Heart right ventricle (tissue), 16 donors: ENCODE measurements at places on chromosomes 3 and 15. TPM values are rescaled to one million over a fixed set of nuclear protein-coding genes. Genes with fewer than 3 reads are reported as not detected.

DNA sequence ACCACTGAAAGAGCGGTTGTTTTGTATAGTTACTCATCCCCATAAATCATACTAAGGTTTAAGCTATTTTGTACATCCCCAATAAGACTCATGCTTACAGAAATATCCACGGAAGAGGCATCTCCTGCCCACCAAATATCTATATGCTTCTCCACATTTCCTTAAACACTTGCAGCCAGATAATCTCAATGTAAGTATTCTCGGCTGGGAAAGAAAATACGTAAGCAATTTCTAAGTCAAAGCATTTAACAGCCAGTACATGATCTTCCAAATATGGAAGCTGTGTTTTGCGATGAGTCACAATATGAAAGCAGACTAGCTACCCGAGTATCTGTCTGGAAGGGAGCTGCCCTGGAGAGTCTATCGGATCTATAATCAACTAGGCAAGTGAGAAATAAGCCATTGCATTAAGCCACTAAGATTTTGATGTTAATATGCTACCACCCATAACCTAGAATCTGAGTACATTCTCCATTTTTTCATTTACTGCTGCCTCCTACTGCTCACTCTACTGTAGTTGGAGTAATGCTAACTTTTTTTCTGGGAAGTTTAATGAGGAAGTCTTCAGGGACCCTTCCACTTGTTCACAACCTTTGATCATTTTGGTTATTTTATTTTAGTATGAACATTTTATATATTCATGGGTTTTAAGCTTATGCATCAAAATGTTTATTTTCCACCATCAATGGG, 26.9 kb upstream of the ZMAT3 start:
- no peak for DNase-seq

GRCh38 chr15:34732430-34732829, 22.4 kb downstream of the GJD2 start:
- no peak for DNase-seq

GRCh38 chr15:32669896-32670611, 28.5 kb downstream of the SCG5 start:
- no peak for DNase-seq

- no peak for DNase-seq
Observed at GRCh38 chr3:195690951-195691350, 29.8 kb upstream of the MUC20 start.

DNA sequence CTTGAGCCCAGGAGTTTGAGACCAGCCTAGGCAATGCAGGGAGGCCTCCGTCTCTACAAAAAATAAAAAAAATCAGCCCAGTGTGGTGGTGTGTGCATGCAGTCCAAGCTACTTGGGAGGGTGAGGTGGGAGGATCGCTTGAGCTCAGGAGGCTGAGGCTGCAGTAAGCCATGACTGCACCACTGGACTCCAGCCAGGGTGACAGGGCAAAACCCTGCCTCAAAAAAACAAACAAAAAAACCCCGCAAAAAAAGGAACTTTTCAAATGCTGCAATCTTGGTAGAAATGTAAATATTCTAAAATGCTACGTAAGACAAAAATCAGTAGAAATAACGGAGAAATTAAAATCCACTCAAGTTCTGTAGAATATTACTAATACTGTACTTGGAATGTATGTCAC, 108.1 kb upstream of the MELTF start:
- DNase-seq: peak; percentile 9

DNA sequence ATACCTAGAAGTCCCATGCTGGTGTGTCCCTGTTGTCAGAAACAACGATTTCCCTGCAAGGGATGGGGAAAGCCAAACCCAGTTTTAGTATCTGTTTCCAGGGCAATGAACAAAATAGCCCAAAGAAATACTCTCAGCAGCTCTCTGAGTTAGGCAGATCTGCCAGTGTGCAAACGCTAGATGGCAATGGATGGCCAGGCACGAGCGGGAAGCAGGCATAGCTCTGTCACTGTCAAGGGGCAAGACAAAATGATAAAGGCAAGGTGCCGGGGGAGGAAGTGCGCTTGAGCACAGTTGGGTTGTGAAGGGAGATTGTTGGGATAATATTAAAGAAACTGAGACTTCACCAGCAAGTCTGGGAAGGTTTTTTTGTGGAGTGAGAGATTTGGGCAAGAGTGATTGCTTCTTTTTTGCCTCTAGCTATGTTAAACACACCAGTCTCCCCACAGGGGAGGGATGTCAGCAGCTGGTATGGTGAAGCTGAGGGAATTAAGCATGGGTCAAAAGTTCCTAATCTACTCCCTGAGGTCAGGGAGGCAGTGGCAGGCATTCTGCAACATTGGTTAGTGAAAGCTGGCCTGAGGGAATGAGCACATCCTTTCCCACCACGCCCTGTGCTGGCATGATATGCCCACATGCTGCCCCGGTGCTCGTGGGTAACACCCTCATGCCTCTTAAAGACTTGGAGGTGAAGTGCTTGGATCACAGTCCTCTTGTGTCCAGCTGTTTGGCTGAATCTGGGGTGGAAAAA, 117.5 kb downstream of the PDCD6IP start:
- peak; percentile 6 for DNase-seq

- DNase-seq: no peak
Observed at GRCh38 chr3:127020543-127020942, 37.6 kb downstream of the PLXNA1 start.

GRCh38 chr3:145739926-145740325, 421.1 kb downstream of the PLOD2 start:
- no peak for DNase-seq

GRCh38 chr3:34131091-34131490, 332.7 kb downstream of the PDCD6IP start:
- DNase-seq: no peak

The ITIH4 gene
- 17.9 TPM for polyA plus RNA-seq

- DNase-seq: no peak
Observed at GRCh38 chr15:96171853-96172296, 158.6 kb upstream of the NR2F2 start.

DNA sequence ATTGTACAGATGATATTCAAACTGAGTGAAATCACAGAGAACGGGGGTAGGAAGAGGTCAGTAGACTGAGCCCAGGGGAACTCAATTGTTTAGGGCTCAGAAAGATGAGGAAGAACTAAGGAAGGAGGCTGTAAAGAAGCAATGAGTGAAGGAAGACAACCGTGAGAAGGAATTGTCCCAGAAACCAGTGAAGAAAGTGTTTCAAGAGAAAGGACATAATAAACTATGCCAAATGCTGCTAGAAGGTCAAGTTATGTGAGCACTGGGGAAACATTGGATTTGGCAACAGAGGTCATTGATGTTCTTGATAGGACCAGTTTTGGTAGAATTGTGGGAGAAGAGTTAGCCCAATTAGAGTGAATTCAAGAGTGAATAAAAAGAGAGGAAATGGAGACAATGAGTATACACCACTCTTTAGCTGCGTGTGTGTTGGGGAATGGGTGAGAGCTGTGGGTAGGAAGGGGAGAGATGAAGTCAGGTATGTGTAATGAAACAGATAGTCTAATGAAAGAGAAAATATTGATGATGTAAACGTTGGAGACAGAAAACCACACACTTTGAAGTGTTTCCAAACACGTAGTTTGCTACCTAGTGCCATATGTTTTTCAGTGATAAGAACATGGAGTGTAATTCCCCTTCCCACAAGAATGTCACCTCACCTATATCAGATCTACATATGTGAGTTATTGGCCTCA, 42.5 kb upstream of the MME start:
- no peak for DNase-seq

DNA sequence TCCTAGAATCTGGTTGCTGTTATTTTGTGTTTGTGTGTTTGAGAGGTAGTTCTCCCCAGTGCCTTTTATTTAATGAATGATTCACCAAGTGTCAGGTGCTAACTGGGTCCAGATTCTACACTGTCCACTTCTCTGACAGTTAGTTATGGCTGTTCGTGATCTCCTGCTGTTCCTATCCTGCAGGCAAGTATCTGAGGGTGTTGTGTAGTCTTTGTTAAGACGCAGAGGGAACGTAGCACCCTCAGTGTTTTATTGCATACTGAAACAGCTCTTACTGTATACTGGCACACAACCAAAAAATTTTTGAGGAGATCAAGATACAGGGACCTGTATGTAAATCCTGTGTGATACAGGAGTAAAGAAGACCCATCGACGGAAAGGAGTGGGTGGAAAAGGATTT, 1271.3 kb downstream of the ROBO1 start:
- DNase-seq: no peak

GRCh38 chr3:21433751-21434150, 317.3 kb downstream of the ZNF385D start:
- DNase-seq: no peak

GRCh38 chr3:138384976-138385375, 36.6 kb downstream of the MRAS start:
- DNase-seq: no peak

The CHRM5 gene
- not detected for polyA plus RNA-seq

The MESP2 gene
- 0.73 TPM for polyA plus RNA-seq

DNA sequence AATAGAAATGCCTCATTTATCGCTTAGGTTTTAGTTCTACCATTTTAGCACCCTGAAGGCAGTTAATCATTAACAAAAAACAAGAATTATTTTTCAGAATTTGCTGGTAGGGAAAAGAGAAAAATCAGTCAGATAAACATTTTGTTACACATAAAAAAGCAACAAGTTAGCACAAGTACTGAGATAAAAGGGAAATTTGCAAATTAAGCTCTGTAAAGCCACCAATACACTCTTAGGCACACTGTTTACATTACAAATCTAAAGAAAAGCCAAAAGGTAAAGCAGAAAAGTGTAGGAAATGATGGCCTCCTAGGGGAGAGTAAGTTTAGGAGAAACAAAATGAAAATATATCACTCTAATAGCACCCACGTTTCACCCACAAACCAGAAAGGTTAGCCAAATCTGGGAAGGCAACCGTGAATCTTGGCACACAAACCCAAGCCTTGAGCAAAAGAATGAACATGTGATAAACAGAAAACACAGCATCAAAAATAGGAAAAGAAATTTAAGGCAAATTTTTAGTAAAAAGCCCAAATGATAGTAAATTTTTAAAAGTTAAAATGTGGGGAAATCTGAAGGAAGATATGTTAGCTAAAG, 1.6 kb upstream of the SATB1 start:
- no peak for DNase-seq

DNA sequence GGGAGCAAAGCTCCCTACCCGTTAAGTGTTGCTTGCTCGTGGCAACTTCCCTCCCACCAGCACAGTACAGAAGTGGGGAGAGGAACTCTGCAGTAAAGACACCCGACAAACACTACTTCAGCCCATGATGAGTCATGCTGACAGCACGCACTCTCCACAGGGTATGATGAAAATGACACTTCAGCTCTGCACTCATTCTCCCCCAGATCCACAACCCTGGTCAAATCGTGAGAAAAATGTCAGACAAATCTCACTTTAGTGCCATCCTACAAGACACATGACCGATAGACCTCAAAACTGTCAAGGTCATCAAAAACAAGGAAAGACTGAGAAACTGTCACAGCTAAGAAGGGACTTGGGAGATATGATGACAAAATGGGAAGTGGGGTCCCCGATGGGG, 278.9 kb downstream of the OCA2 start:
- no peak for DNase-seq

The IL17RD gene
- polyA plus RNA-seq: 1.3 TPM

The CFAP20DC gene
- polyA plus RNA-seq: not detected

The EXD1 gene
- not detected for polyA plus RNA-seq

GRCh38 chr3:189138901-189139610, 32.7 kb upstream of the TPRG1 start:
- DNase-seq: no peak

DNA sequence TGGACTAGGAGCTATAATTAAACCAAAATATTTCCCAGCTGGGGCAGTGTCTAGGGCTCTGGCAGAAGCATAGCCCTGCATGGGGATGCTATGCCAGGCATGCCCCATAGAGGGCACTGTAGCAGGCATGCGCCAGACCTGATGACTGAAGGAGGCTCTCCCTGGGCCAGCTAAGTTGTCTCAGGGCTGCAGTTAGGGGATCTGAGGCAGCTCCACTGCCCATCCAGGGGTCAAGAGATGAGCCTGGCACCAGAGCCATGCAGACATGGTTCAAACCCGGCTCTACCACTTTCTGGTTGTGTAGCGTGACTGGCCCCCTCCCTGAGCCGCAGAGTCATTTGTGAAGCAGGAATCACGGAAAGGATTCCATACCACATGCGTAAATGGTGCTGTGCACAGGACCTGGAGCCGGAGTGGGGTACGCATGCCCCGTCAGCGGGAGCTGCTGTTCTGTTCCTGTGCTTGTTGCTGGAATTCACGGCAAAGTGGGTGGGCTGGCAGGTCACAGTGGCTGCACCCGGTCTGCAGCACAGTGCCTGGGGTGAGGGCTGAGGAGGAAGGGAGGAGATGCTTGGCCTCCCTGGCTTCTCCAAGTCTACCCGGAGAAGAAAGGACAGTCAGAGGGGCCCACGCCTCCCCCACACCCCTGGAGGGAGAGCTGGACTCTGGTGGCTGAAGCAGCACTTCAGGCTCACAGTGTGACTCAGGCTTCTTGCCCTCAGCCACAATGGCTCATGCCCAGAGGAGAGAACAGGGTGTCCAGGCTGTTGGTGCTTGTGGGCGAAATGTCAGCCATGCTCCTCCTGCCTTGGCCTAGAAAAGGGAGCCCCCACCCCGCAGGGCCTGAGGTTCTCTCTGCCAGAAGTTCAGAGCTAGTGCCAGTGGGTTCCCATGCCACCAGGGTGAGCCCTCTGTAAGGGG, 43.1 kb downstream of the DNASE1L3 start:
- peak; percentile 72 for DNase-seq

The MORC1 gene
- not detected for polyA plus RNA-seq

DNA sequence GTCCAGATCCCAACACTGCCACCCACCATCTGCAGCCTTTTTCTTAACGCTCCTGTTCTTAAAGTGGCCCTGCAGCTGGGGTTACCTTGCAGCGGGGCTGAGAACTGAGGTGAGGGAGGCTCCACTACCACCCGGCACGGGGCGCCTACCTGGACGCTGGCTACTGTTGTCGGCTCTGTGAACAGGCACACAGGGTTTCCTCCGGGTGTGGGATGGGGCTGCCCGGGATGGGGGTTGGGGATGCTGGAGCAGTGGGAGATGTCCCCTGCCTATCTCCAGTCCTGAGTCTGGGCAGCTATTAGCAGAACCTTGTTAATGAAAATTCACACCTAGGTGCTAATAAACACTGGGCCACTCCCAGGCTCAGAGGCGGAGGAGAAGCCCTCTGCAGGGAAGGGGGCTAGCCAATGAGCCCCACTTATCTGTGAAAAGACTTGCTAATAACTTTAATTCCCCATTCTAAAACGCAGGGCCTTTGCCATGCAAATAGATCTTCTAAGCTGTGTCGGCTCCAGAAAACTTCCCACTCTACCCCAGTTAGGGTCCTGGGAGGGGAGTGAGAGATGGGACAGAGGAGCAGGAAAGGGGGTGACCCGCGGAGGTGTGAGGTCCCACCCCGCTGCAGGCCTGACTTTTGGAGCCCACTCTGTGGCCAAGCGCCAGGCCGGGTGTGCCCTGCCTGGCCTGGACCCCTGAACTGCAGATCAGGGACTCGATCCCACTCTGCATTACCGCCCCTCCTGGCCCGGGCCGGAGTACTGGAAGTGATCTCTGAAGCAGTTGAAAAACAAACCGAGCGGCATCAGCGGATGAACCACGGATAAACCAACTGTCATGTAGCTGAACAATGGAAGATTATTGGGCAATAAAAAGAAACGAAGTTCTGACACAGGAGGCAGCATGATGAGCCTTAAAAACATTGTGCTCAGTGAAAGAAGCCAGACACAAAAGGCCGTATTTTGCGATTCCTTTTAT, 3.1 kb downstream of the MESP1 start:
- no peak for DNase-seq

- no peak for DNase-seq
Observed at GRCh38 chr3:27708250-27708649, 13.9 kb downstream of the EOMES start.

- no peak for DNase-seq
Observed at GRCh38 chr3:161348796-161349400, 22.4 kb downstream of the SPTSSB start.

GRCh38 chr3:106566277-106566676, 697.5 kb upstream of the CBLB start:
- DNase-seq: no peak

The PRR23C gene
- polyA plus RNA-seq: not detected
